CD4-positive, alpha-beta T cell treated with Interleukin-4 for 4 hours (primary cell): ENCODE measurements at places on chromosomes 5 and 9.

- no peak for DNase-seq
Measured at GRCh38 chr5:56159521-56159947, 73.6 kb downstream of the ANKRD55 start.

- DNase-seq: no peak
Measured at GRCh38 chr5:154049636-154050035, 10.9 kb downstream of the MFAP3 start.

DNA sequence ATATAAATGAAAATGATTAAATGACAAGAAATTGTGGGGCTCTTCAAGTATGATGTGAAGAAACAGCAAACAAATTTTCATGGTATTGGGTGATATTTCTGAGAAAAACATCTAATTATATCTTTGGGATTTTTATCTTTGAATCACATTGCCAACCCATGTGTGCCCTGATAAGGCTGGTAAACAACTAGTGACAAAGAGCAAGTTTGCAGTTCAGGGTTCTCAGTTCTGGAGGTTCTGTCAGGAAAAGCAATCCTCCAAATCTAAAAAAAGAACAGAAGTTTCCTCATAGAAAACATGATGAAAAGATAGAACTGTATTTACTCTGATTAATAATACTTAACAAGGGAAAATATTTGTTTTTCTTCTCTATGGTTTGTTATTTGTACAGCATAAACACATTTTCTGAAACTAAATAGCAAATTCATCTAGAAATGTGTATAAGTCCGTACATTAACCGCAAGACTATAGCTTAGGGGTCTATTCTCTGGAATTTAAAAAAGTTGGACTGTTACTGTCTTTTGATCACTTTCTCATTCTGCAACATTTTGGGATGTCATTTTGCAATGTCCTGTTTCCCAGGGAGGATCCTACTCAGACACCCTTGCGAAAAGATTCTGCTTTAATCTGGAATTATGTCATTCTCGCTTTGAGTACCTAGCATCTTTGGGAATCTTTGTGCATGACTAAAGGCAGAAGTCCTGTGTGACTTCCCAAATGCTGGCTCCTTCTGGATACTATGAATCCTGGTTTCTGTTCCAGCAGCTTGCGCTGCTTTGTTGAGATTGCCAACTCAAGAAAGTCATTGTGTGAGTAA lies 308.5 kb downstream of the ADGRV1 start:
- DNase-seq: no peak

- DNase-seq: no peak
Measured at GRCh38 chr9:135088348-135088978, 995 bp downstream of the OLFM1 start.

GRCh38 chr5:142315096-142315900 lies 9.5 kb downstream of the SPRY4 start:
- DNase-seq: no peak

DNA sequence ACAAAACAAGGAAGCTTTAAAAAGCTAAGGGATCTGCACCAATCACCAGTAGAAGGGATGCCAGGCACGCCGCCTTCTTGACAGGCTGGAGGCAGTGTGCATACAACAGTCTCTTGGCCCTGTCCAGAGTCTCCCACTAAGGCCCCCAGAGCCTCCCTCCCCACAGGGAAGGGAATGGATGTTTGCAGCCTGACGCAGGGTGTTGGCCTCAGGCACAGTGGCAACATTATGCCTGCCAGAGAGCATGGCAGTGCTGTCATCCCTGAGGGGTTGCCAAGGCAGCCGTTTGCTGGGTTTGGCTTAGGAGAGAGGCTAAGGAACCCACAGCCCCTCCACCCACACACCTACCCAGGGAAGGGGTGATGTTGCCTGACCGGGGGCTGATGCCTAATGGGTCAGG lies 4.8 kb downstream of the HBEGF start:
- no peak for DNase-seq

DNA sequence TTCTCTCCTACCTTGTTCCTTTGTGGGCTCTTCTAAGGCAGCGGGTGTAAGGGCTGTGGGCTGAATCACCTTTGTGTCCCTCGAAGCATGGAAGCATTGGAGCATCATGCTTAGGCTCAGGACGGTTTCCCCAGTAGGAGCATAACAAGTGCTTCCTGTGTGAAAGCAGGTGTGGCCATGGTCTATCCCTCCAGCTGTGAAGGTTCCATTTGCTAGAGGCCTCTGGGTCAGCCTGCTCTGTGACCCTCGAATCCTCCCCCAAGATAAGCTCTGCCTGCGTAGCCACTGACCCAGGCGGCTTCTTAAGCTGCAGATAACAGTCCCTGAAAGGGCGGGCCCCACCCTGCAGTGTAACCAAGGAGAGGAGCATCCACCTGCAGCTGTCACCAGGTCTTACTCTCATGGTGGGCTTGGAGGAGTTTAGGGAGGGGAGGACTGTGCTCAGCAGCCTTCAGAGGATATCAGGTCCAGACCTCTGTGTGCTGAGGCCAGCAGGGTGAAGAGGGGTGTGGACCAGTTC lies 8.4 kb upstream of the NDST1 start:
- DNase-seq: no peak

- no peak for DNase-seq
Measured at GRCh38 chr9:70100362-70100761, 56.7 kb downstream of the MAMDC2 start.

DNA sequence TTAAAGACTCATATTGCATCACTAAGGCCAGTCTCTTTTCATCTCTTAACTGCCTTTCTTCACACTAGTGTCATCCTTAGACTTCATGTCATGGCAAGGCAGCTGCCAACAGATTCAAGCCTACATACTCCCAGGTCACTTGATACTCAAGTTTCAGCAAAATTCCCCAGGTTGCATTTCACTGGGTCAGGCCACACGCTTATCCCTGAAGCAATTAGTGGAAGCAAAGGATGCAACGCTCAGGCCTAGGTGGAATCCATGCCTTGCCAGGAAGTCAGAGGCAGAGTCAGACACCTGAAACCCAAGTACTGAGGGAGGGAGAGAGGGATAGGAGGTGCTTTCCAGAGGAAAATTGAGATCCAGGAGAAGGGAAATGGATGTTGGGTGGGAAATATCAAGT lies 28.9 kb downstream of the YIPF5 start:
- DNase-seq: no peak

- no peak for DNase-seq
Measured at GRCh38 chr5:55294935-55295334, 12.6 kb downstream of the DHX29 start.

GRCh38 chr5:175235251-175235960 lies 208.6 kb downstream of the DRD1 start:
- no peak for DNase-seq

- no peak for DNase-seq
Measured at GRCh38 chr5:121251954-121252353, 599.7 kb upstream of the FTMT start.

- DNase-seq: no peak
Measured at GRCh38 chr5:149472399-149472798, 78.8 kb downstream of the CSNK1A1 start.

DNA sequence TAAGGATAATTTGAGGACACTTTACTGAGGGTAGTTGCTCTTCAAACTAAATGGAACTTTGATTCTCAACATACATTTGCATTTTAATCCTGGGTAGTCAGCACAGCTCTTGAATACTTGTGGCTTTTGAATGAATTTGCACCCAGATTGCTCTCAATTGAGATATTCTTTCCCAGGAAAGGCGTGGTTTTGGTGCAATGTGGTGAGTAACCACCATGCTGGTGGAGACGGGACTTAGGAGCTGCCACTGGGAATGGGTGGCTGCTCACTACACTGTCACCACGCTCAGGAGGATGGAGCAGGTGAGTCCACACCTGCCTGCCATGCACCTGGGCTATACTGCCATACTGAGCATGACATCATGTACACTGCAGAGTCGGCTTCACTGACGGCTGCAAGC lies 99.2 kb downstream of the IRX1 start:
- DNase-seq: no peak

GRCh38 chr9:32991897-32992594 lies 9.4 kb downstream of the APTX start:
- DNase-seq: no peak

DNA sequence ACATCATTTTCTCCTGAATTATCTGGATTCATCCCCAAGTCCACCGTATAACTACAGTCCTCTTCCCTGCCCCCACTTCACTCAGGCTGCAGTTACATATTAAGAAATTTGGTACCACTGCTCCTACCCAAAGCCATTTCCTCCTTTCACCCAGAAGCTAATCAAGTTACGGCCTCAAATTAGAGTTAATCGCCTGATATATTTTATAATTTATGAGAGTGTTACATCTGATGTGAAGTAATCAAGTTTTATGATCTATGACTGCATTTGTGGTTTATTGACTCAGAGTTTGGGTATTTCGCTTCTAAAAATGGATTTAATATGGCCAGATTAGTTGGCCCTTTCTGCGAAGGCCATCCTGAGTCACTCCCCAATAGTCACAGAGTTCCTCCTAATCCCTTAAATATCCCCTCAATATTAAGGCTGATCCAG lies 223.6 kb upstream of the KIF2A start:
- DNase-seq: no peak

DNA sequence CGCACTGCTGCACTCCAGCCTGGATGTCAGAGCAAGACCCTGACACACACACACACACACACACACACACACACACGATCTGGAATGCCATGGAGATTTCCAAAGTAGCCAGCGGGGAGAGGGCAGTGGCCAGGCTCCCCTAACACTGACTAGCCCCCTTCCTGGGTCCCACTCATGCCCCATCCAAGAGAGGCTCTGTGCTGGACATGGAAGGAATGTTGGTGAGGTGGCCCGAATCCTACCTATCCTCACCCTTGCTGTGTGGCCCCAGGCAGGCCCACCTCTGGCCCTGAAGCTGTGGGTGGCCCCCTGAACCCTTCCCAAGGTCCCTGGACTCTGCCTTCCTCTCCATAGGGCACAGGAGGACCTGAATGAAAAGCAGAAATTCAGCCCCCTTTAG lies 7.3 kb downstream of the BRD3 start:
- DNase-seq: no peak

DNA sequence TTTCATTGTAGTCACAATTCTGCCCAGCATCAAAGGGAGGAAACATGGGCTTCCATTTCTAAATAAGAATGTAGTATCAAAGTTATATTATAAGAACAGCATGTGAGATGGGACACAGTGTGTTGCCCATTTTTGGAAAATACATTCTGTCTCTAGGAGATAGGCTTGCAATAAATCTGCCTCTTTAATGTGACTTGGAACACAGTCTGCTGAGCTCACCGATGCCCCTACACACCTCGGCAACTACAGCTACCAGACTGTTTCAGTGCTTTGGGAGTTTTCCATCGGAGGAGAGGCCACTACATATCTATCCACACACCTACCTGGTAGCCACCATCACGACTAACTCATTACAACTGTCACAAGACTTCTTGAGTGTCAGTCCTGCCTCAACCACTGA lies 18.9 kb upstream of the FCHO2 start:
- no peak for DNase-seq
